ENCODE measurements at places on chromosomes 4 and X. TPM values are rescaled to one million over a fixed set of nuclear protein-coding genes. Genes with fewer than 3 reads are reported as not detected.

DNA sequence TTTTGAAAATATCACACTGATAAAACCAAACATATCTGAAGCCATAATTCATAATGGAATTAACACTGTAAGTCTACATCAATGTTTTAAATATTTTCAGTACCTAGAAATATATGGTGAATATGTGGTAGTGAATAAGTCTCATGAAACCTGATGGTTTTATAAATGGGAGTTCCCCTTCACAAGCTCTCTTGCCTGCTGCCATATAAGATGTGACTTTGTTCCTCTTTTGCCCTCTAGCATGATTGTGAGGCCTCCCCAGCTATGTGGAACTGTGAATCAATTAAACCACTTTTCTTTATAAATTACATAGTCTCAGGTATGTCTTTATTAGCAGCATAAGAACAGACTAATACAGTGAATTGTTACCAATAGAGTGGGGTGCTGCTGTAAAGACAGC lies 536.8 kb upstream of the GALNT7 start:
- DNase-seq = no peak

GRCh38 chr4:3715061-3715854 lies 50.9 kb upstream of the ADRA2C start:
- DNase-seq = no peak

- no peak for DNase-seq
Observed at GRCh38 chrX:69372435-69372834, 131.7 kb upstream of the NALF2 start.

DNA sequence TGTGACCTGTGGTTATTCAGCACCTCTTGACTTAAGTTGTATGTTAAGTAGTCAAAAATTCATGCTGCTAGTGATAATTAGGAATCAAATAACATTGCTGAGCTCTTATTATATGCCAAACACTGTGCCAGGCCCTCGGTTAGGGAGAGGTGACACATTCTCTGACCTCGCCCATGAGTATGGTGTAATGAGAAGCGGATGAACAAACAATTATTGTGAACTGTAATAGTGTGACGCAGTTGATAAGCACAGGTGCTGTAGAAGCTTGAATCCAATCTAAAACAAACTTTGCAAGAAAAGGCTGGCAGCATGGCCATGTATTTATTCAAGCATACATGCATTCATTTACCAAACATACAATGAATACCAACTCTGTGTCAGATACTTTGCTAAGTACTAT lies 303.5 kb upstream of the HS3ST1 start:
- no peak for DNase-seq

- DNase-seq = no peak
Observed at GRCh38 chr4:21454201-21454600, 494.4 kb downstream of the KCNIP4 start.

DNA sequence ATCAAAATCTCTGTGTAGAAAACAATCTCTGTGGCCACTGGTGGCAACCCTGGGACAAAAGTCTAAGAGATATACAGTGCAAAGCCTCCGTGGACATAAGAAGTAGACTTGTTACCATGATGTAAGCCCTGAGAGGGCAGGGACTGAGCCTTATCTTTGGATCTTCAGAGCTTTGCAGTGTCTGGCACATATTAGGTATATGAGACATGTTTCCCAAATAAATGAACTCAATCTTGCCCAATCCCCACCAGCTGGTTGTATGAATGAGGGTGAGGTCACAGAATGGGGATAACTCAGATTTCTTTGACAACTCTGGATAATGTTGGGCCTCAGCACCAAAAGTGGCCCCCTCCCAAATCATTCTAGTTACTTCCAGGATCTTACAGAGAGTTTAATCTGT lies 511.4 kb upstream of the DIPK2B start:
- peak; percentile 71 for DNase-seq

DNA sequence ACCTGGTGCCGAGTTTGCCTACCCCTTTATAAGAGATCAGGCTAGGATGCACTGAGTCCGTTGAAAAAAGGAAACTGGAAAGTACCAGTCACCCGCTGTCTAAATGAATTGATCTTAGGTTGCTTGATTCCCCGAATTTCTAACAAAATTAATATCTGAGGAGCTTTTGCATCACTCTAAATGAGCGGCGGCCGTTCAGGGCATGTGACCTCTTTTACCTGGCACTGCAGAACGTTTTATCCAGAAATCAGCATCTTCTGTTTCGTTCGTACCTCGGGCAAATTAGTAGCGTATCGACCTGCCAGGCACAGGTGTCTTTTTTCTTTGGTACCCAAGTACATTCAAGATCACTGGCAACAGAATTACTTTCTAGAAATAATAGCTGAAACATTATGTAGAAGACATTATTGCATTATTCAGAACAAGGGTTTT lies 876 bp downstream of the KLHL2 start:
- no peak for DNase-seq

DNA sequence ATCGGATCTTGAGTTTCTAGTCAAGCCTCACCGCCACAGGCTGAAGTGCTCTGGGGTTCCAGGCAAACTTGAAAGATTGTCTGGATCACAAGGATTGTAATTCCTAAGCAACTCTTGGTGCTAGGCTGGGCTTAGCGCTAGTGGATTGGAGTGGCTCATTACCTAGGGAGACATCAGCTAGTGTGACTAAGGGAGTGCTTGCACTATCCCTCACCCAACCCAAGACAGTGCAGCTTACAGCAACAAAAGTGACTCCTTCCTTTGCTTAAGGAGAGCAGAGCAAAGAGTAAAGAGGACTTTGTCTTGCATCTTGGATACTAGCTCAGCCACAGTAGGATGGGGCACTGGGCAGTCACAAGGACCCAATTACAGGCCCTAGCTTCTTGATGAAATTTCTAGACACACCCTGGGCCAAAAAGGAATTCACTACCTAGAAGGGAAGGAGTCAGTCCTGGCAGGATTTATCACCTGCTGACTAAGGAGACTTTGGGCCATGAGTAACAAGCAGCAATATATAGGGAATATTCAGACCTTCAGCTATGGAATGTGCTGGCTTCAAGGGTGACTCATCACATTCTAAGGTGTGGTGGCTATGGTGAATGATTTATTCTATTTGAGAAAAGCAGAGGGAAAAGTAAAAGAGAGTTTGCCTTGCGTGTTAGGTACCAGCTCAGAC lies 1212.4 kb downstream of the PCDH18 start:
- DNase-seq = no peak

GRCh38 chr4:177480795-177481194 lies 38.6 kb upstream of the AGA start:
- DNase-seq = peak; percentile 38

DNA sequence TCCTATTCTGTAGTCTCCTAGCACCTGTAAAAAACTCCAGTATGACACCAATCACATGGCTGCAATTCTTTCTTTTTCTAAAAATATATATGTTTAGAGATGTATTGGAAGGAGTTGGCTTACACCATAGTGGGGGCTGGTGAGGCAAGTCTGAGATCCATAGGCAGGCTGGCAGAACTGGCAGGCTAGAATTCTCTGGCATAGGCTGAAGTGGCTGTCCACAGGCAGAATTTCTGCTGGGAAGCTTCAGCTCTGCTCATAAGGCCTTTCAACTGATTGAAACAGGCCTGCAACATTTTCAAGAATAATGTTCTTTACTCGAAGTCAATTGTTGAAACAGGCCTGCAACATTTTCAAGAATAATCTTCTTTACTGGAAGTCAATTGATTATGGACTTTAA lies 37.0 kb downstream of the FGF2 start:
- no peak for DNase-seq

GRCh38 chr4:111618908-111619307 lies 526.3 kb upstream of the FAM241A start:
- peak; percentile 31 for DNase-seq

Gene RBM46
- not detected for total RNA-seq

Gene HPGD
- 2.7 TPM for total RNA-seq

Gene FGFR3
- 0.45 TPM for total RNA-seq

Gene MBTPS2
- total RNA-seq = 4.6 TPM

Gene CXCL9
- not detected for total RNA-seq

Gene GPC3
- total RNA-seq = 16.4 TPM

Gene CT45A2
- not detected for total RNA-seq
